ENCODE measurements at places on chromosomes 7 and 10.

DNA sequence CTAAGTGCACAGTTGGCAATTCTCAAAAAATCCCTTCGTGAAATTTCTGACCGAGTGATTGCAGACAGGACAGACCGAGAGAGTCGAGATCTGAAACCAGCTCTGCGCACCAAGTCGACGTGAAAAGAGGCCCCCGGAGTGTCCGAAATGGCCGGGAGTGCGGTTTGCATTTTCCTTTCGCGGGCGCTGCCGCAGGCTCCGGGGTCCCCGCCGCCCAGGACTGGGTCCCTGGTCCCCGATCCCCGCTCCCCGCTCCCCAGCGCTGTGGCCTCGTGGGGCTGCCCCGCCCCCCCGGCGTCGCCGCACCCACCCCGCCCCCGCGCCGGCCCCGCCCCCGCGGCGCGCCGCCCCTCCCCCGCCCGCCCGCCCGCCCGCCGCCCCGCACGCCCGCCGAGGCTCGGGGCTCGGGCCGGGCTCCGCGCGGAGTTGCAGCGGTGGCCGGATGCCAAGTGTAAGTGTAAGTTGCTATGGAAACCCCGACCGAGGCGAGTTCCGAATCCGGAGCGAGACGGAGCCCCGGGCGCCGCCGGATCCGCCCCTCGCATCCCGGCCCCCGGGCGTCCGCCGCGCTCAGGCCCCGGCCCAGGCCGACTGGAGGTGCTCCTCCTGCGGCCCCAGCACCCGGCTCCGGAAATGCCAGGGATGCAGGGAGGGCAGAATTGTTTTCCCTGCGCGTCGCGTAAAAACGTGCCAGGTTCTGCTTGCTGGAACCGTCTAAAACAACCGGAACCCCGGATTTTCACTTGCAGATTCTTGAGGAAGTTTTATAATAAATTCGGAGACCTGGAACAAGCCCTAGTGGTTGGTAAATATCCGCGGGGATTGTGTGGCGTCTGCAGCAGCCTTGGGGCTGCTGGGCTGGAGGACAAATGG lies 4.6 kb downstream of the BMI1 start:
- DNase-seq = peak; percentile 64

GRCh38 chr7:23335621-23336020 lies 36.5 kb downstream of the MALSU1 start:
- DNase-seq = no peak

DNA sequence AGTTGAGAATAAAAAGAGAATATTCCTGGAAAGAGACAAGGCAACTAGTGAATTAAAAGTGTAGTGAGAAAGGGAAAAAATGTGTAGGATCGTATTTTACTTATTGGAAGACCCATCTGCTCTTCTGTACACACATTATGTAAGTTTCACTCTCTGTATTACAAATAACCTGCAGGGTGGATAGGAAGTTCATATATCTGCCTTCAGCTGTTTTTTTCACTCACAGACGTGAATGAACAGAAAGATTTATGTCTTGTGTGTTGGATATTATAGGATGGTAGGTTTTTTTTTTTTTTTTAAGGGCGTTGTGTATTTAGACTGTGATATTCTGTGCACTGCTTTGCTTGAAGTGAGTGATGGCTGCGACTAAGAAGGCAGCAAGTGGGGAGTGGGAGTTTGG lies 266.5 kb downstream of the AUTS2 start:
- DNase-seq = no peak

DNA sequence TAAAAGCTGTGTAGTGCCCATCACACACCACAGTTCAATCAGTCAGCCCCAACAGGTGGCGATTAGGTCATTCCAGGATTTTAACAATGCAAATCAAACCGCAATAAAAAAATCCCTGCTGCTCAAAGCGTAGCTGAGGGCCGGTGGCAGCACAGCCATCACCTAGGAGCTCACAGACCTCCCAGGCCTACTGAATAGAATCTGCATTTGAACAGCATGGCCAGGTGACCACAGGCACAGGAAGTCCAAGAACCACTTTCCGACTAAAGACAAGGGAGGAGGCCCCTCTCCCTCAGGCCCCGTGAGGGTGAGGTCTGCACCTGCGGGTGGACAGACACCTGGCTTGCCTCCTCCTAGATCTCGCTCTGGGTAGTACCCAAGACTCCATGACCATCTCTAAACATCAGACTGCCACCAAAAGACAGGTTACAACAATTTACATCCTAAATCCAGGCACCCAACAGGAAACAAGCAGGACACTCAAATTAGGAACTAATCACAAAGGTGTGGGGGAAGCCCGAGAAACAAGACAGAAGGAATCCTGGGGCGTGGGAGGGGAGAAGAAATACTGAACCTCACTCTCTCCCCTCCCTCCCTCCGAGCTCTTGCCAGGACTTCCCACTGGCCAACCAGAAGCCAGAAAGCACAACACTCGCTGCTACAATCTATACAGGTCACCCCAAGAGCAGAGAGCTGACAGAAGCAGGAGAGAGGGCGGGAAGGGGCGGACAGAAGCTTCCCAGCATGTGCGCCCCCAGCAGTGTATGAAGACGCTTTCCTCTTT lies 19.2 kb downstream of the GNA12 start:
- no peak for DNase-seq

DNA sequence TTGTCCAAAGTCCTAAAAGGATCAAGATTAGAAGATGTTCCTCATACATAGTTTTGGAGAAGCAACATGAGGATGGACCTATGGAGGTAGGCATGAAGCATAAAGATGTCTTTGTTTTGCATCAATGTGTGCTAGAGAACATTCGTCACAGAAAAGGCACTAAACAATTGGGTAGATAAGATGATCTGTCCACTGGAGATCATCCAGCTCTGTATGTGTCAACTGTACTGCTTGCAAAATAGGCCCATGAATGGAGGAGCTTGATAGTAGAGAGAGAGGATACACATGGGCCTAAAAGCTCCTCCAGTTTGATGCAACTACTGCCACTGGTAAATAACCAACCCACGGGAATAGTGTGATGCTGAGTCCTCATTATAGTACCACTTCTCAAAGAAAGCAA lies 286.4 kb upstream of the HGF start:
- no peak for DNase-seq

- peak; percentile 43 for DNase-seq
Observed at GRCh38 chr10:79400146-79401004, 45.0 kb downstream of the ZCCHC24 start.

GRCh38 chr10:10138685-10139084 lies 879.0 kb upstream of the CELF2 start:
- peak; percentile 35 for DNase-seq

DNA sequence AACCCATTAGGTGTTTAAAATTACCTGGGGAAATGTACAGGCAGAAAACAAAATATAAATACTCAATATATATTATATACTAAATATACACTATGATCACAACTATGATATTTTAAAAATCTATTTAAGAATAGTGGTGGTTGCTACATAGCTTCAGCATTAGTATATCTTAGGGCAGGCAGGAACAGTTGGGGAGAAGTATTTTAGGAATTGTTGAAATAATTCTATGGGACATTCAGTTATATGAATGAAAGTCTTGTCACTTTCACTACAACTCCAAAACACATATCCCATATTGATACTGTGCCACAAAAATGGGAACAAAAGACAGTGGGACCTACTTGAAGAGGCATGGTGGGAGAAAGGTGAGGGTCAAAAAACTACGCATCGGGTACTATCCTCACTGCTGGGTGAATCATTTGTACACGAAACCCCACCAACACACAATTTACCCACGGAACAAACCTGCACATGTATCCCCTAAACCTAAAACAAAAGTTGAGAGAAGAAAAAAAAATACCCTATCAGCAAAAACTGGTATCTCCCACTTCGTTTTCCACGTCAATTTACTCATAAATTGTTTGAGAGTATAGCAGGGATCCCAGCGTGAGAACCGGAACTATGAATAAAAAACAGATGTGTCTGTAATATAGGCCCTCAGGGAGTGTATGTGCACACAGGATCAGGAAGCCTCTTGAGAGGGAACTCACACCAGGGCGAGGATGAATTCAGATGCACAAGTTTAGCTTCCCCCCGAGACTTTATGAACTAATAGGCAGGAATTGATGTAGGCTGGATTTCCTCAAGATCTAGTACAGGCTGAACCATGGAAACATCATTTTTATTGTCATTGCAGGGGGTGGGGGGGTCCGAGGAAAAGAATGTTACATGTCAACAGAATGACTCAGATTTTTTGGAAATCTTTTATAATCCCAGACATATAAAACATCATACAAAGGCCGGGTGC lies 16.2 kb downstream of the SLC16A12 start:
- DNase-seq = no peak

- peak; percentile 39 for DNase-seq
Observed at GRCh38 chr7:158422887-158423560, 164.6 kb downstream of the PTPRN2 start.

- DNase-seq = no peak
Observed at GRCh38 chr10:46002916-46003693, 27.3 kb downstream of the NCOA4 start.

GRCh38 chr7:142153400-142153799 lies 41.9 kb downstream of the MGAM2 start:
- no peak for DNase-seq

- no peak for DNase-seq
Observed at GRCh38 chr7:153640586-153640985, 411.6 kb upstream of the DPP6 start.

DNA sequence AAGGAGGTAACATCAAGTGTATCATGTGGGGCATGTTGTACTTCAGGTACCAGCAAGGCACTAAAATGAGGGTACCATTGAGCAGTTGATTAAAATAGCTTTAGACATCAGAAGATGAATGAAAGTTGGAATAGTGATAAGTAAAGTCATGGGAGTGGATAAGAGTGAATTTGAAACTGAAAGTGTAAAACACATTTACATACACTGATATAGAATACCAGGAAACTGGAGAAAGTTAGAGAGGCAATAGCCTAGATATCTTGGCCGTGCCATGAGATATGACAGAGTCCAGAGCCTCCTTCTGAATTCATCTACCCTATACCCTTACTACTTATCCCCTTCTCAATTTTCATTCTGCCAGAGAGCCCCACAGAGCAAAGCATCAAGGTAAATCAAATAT lies 76.6 kb downstream of the GRM3 start:
- no peak for DNase-seq

DNA sequence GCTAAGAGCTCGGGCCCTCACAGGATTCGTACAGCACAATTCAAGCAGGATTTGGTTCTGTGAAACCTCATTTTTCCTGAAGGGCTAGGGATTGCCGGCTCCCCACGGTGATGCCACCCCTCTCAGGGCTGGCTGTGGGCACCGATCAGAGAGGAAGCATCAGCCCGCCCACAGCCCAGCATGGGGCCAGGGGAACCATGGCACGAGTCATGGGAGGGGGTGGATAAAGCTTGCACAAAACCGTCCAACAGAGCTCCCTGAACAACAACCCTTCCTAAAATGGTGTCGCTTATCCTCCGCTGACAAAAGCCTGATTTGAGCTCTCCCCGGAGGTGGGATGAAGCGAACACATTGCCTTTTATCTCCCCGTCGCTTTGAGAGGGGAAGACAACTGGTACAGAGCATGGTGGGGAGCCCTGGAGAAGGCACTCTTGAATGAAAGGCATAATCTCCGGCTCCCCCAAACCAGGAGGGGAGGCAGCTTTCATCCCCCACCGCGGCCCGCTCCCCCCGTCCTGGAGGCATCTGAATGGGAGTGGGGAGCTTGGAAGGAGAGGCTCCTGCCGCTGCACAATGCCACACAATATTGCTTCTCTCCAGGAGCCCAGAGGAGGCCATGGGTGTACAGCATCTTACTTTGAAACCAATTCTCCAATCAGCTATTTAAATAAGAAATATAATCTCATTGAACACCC lies 144.0 kb downstream of the RPS24 start:
- peak; percentile 58 for DNase-seq

DNA sequence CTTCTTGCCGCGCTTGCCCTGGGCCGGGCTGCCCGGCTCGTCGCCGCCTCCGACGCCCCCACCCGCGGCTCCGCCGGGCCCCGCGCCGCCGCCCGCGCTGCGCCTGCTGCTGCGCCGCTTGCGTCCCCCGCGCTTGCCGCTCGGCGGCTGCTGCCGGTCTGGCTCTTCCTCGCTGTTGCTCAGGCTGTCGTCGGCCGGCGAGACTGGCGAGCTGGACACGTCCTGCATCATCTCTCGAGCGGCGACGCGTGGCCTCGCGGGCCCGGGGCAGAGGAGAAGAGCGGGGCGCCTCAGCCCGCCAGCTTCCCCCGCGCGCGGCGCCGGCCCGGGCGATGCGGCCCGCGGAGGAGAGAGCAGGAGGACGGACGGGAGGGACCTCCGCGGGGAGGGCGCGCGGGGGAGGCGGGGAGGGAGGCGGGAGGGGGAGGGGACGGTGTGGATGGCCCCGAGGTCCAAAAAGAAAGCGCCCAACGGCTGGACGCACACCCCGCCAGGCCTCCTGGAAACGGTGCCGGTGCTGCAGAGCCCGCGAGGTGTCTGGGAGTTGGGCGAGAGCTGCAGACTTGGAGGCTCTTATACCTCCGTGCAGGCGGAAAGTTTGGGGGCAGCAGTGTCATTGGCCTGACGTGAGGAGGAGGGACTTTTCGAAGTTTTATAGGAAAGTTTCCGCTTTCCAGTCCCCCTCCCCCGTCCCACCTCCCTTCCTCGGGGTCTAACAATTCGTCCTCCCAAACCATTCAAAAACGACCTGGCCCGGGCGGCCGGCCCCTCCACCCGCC lies at the start of gene TWIST1:
Gene TWIST1, minus strand, starts transcription at position 546 of the 779 bp plus-strand sequence. Its CDS starts 315 bp downstream, at position 231.
- DNase-seq = peak; percentile 27

- no peak for DNase-seq
Observed at GRCh38 chr10:106396192-106396591, 768.3 kb downstream of the SORCS1 start.

DNA sequence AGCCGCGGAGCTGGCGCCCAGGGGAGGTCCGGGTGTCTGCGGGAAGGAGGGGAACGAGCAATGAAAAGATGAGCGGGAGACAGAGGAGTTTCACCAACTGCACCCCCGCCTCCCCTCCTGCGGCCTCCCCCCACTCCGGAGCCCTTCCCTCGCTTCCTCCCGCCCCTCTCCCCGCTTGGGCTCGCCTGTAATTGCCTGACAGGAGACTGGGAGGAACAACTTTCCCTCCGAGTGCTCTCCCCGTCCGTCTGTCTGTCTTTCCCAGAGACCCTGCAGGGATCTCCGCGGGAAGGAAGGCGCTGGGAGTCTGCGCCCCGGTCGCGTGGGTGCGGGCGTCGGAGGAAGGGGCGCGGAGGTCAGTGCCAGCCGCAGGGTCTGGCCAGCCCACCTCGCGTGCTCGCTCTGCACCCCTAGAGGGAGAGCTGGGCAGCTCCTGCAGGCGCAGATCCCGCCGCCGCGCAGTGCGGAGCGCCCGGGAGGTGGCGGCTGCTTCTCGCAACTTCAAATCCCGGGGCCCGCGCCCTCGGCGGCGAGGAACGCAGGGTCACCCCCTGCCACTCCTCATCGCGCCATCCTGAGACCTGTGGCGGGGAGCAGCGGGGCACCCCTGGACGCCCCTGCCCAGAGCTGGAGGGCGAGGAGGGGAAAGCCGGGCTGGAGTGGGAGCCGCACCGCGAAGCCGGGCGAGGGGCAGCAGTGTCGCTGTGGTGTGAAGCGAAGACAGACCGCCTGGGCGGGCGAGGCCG lies 511 bp upstream of the NRP1 start:
- peak; percentile 82 for DNase-seq

GRCh38 chr10:79116801-79117723 lies 48.3 kb downstream of the ZMIZ1 start:
- DNase-seq = peak; percentile 81

GRCh38 chr10:70053841-70054288 lies 1.2 kb downstream of the MACROH2A2 start:
- DNase-seq = peak; percentile 24

- no peak for DNase-seq
Observed at GRCh38 chr10:78551184-78552005, 517.4 kb upstream of the ZMIZ1 start.

Data from inflammatory macrophage treated with lipopolysaccharide for 4 hours (primary cell).